Activated CD8-positive, alpha-beta memory T cell treated with anti-CD3 and anti-CD28 coated beads for 1 hour (primary cell): ENCODE measurements at places on chromosomes 3 and 15.

- no peak for DNase-seq
These were observed 561.9 kb upstream of the TGFBR2 start for GRCh38 chr3:30044515-30044914.

DNA sequence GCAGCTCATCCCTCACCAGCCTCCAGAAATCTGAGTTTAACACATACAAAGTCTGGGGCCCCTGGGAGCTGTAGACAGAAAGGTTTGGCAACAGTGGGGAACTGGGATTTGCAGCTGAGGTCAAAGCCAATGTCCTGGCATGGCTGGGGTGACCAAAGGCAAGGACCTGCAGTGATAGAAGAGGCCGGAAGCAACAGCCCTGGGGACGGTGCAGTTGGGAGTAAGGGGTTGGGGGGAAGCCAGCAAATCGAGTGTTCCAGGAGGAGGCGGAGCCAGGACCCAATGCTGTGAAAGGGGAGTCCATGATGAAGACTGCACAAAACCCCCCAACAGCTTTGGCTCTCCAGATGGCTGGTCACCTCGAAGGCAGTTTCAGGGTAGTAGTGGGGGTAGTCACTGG is 74.1 kb upstream of the SPATA12 start:
- no peak for DNase-seq

DNA sequence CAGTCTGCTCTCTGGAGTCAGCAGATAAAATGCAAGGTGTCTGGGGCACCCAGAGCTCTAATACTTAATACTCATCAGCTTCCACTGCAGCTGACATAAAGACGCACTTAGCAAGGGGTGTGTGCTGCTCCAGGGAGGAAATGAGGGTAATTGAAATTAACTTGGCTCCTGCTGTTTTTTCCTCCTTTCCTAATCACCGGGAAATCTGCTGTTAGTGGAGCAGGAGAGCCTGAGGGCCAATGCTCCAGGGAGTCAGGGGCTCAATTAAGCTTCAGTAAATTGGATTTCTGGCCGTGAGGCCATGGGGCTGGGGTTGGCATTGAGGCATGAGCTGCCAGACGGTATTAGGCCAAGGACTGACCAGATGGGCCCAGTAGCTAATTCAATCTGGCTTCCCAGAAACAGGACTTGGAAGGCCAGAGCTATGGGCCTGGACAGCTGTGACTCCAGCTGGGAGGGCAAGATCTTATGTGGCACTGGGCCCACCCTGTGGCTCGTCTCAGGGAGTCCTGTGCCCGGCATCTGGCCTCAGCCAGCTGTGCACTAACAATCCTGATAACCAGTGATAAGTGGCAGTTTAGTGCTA is 30.7 kb upstream of the CHRNB4 start:
- DNase-seq: no peak

- DNase-seq: no peak
These were observed 664 bp downstream of the PPCDC start for GRCh38 chr15:75023872-75024636.

DNA sequence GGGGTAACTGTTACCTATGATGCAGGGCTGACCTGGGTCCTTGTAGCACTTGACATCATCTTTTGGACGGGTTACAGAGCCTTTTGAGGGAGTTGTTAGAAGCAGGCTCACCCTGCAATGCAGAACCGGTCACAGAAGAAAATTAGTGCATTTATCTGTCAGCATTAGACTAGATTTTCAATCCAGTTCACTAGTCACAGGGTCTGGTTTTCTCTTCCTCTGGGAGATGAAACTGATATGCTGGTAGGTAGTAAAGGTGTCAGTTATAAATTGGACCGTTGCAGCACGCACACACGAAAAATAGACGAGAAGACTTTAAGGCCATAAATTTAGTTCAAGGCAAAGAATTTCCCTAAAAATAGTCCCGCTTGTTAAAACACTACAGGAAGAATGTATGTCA is 532.3 kb upstream of the ATP11B start:
- no peak for DNase-seq

GRCh38 chr3:198071602-198072287 is 111.7 kb downstream of the LMLN start:
- DNase-seq: peak; percentile 23

DNA sequence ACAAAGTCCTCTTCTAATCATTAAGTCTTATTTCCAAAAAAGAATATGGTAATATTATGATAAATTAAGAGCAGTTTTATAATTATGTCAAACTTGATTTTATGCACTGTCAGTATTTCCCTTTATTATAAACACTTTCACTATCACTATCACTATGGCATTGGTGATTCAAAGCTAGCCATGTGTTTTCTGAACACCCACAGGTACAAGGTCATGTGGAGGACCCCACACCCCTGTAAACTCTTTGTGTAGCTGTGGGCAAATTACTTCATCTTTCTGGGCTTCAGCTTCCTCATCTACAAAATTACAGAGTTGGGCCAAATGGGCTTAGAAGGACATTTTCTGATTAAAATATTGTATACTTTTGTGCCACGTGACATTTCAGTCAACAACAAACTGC is 41.7 kb downstream of the FBXL22 start:
- no peak for DNase-seq

DNA sequence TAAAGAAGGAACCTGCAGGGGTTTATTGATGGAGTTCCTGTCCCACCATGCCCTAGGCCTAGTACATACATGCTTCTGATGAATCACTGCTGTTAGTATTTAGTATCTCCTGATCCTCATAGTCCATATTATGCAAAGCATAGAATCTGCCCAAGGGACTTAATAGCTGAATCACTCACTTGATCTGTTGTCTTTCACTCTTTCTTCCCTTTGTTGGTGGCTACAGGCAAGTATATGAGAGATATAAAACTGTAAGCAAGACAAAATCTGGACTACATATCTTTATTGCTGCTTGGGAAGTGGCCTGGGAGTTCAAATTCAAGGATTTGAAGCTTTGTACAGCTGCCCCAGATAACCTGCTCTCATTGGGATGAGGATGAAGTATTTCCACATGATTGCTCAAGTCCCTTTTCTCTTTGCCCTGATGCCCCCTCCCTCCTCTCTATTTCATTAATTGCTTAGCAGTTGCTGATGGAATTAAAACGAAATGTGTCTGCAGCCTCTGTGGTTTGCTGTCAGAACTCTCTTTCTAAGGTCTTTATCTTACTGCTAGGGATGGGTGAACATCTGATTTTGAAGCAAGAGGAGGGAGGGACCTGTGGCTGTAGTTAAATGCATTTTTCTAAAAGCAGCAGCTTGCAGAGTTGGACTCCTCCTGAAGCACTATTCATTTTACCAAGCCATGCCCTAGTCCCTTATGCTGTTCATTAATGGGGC is 114.1 kb downstream of the ZNF609 start:
- no peak for DNase-seq

GRCh38 chr15:20352241-20353200 is 189.1 kb downstream of the GOLGA6L6 start:
- DNase-seq: no peak

DNA sequence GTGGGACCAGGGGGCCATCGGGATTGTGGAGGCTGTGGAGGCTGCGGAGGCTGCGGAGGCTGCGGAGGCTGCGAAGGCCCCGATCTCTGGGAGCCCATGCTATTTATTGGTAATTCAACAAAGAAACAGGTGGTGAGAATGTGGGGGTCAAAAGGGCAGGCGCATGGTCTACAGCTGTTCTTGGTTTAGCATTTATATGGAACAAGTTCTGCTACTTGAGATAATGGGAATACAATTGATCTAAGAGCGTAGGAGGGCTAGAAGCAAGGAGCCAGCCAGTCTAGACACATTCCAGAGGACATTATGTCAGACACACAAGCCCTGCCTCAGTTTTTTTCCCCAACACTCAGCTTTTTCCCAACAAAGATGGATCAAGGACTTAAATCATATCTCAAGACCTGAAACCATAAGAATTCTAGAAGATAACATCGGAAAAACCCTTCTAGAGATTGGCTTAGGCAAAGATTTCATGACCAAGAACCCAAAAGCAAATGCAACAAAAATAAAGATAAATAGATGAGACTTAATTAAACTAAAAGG is 20.1 kb downstream of the C3orf80 start:
- DNase-seq: no peak

DNA sequence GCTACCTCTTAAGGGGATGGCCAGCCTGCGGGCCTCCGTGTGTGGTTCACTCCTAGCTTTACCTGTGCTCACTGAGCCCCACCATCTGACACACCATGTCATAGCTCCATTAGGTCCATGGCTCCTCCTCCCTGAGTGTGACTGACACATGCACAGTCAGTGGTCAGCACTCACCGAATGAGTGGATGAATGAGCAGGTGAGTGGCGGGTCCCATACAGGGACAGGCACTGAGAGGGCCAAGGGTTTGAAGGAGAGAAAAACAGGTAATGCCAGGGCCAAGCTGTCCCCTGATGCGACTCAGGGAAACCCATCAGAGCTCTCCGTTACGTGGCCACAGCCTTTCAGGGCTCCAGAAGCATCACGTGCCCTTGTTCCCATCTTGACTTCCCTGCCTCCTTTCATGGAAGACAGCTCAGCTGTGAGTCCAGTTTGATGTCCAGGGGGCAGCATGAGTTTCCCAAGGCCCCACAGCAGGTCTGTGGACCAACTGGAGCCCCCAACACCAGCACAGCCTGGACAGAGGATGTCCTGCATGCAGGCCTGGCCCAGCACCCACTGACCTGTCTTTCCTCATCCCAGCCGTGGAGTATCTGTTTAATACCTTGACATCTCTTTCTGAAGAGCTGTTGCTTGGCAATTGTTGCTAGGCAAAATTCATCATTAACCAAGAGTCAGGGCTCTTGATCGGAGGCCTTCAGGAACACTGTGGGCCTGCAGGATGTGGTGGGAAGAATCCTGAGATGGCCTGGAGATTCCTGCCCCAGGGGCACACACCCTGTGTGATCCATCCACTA is 84.4 kb downstream of the PLXNA1 start:
- DNase-seq: no peak

DNA sequence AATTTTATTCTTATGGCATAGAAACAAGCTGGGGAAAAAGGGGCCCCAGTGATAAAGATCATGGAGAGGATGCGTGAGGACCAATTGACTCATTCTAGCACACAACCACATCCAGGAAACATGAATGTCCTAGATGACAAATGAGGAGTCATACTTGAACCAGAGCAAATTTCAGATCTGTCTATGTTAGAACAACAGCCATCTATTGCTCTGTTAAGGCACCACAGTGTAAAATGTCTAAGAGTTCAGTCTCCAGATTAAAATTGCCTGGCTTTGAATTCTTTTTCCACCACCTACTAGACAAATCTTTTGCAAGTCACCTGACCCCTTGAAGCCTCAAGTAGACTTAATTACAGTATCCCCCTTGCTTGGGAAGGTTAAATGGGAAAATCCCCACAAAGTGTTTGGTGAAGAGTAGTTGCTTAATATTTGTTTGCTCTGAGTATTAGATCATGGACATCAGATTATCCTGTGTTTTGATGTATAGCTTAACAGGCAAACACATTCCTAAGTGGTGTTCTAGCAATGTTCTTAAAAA is 258.7 kb upstream of the TGFBR2 start:
- no peak for DNase-seq

DNA sequence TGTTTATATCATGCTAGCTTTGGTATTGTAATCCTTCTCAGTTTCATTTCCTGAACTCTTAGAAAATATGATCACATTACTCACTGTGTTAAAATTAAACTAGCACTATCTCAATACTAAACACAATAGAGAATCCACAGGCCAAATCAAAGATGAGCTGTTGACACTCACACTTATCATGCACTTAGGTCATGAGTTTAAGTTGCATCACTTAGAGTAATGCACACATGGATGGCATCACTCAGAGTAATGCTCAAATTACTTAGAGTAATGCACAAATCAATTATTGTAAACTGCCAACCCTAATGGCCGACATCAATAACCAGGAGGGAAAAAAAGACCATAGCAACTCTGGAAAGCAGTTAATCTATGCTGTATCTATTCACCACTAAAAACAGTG is 40.0 kb upstream of the MCF2L2 start:
- no peak for DNase-seq

GRCh38 chr15:76994971-76995945 is at the start of gene PSTPIP1:
PSTPIP1 (plus strand) TSS chr15:76995126; CDS start chr15:76995574, 448 bp downstream.
- no peak for DNase-seq

DNA sequence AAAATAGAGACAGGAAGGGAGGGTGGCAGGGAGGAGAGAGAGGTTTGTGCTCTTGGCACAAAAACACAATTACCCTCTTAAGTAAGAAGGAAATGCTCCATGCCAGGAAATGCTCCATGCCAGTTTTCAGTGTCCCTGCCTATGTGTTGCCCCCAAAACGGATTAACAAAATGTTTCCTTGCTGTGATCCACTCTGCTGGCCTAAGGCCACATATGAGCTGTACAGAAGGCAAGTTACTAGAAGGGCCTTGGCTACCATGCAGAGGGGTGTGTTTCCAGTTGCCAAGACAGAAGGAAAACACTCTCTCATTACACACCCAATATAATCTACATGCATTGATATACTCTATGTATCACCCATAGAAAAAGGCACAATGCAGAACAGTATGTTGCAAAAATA is 98.2 kb upstream of the PTPRG start:
- no peak for DNase-seq

DNA sequence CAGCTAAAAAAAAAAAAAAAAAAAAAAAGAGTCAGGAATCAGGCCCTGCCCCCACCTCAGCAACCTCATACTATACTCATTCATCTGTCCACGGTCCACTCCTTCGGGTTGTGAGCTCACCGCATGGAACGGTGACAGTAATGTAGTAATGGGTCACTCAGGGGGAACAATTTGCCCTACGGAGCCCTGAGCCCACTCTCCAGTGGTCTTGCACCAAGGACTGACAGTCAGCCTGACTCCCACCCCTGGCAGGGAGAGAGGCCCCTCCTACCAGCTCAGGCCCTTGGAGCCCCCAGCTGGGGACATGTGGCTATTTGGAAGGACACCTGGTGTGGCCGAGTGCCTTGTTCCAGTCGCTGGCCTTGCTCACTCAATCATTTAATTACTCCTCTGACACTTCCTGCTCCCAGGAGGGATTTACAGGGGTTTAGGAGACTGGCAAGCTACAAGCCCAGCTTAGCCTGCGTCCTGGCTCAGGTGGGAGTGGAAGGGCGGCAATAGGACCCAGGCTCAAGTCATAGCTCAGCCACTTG is 19.9 kb upstream of the CACNA2D2 start:
- DNase-seq: no peak

GRCh38 chr3:69750549-69750948 is 11.3 kb downstream of the MITF start:
- no peak for DNase-seq

DNA sequence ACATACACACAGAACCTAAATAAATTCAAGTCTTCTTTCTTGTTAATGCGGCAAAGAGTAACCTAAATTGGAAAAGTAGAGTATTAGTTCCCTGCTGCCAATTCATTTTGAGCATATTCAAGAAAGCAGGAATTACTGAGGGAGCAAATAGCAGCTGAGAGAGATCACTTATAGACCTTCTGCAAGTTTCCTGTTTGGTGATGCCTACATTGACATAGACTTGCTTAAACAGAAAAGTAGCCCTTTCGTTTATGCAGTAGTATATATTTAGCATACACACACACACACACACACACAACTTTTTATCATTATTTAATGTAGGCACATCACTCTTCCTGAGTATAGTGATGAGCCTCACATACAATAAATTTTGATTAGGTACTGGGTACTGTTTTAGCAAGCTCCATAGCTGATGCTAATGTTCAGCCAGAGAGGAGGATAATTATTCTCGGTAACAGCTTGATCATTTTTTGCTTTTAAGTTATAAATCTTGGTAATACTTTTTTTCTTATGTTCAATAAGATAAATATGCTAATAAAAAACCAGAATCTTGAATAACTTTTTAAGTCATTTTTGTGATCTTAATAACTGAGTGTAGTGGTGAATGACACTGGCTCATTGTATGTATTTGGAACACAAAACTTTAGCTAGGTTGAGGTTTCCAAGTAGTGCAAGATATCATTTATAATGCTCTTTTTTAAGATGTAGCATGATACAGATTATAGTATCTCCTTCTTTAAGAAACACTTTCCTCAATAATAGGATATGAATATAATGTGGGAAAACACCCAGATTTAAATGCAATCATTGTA is 174.7 kb downstream of the MBNL1 start:
- no peak for DNase-seq
